ENCODE measurements at places on chromosomes 16 and 17.

DNA sequence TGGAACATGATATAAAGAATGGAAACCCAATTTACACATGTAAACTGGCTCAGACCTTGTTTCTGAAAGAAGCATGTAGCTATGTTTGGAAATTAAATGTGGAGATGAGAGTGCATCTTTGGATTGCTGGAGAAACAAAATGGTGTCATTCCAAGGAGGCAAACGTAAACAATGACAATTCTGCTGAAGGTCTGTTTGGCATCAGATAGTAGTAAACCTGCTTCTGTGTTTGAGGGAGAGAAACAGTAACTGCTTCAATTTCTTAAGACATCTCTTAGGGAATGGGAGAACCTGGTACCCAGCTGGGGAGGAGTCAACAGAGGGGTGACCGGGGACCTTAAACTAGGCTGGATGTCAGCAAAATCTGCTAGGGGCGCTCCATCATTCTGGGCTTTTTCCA, 23.5 kb downstream of the GPRC5B start:
- no peak for DNase-seq

- DNase-seq: no peak
Measured at GRCh38 chr17:17180141-17180603, 26.0 kb downstream of the PLD6 start.

DNA sequence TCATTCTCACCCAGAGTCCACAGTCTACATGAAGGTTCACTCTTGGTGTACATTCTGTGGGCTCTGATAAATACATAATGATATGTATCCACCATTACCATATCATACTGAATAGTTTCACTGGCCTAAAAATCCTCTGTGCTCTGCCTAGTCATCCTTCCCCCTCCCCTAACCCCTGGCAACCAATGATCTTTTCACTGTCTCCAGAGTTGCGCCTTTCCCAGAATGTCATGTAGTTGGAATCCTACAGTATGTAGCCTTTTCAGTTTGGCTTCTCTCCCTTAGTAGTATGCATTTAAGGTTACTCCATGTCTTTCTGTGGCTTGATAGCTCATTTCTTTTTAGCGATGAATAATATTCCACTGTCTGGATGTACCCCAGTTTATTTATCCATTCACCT, 101.3 kb downstream of the NOG start:
- no peak for DNase-seq

DNA sequence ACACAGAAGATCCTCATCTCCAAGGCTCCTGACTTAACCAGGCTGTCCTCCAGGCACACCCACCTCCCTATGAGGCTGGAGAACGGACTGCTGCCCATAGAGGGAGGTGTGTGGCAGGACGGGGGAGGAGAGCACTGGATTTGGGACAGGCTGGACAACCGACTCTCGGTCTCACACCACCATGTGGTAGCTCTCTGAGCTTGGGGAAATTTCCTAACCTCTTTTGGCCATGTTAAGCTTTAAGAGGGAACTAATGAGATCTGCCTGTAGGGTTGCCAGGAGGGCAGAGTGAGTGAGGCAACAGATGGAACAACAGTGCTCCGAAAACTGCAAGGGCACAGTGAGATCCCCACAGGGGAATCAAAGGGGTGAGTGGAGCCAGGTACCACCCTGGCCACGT, 32.7 kb downstream of the RHBDL3 start:
- DNase-seq: no peak

- DNase-seq: no peak
Measured at GRCh38 chr16:75476817-75477216, 12.3 kb upstream of the TMEM170A start.

DNA sequence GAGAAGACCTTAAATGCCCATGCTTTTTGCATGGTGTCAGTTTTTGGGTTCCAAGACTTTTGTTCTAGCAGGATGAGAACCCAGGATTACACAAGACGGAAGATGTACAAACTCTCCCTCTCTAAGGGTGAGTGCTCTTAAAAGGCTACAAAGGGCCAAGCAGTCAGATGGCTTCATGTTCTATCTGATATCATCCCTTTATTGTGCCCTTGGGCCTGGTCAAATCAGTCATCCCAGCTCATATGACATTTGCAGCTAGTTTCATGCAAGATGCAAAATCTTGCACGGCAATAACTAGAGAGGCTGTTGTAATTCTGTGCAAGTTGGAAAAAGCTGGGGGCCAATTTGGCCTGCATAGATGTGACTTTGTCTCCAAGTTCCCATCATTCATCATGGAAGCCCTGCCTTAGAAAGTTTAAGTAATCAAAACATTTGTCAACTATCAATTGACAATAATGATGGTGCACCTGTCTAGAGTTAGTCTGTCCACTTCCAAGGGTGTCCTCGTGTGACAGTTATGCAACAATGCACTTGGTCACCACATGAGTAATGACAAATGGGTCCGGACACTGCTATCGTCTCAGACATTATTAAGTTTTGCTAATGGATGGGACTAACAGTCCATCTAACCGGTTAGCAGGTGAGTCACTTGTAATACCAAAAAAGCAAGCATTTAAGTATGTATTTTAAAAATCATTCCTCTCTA, 58.6 kb upstream of the ZFHX3 start:
- no peak for DNase-seq

GRCh38 chr16:48862087-48862532, 252.1 kb upstream of the N4BP1 start:
- no peak for DNase-seq

DNA sequence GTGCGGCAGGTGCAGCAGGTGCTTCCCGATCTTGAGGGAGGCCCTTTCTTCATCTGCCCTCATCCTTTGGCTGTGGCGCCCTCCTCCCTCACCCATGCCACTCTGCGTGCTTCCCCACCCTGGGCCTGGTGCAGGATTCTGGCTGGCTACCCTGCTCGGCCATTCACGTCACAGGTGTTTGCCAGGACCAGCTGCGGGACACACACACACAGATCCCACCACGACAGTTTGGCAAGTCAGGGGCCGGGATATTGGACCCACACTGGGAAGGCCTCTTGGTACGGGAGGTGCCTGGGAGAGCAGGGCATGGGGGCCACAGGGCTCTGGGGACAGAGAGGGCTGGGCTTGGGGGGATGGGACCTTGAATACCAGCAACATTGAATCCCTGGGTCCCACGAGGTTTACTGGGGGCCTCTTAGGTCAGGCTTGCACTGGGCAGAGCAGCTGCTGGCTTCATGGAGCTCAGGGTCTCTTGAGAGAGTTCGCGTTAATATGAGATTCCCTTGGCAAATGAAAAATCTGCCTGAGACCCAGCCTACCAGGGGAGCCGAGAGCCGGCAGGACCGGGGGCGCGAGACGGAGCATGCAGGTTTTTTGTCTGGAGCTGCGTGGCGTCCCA, 15.1 kb downstream of the ADCY7 start:
- no peak for DNase-seq

DNA sequence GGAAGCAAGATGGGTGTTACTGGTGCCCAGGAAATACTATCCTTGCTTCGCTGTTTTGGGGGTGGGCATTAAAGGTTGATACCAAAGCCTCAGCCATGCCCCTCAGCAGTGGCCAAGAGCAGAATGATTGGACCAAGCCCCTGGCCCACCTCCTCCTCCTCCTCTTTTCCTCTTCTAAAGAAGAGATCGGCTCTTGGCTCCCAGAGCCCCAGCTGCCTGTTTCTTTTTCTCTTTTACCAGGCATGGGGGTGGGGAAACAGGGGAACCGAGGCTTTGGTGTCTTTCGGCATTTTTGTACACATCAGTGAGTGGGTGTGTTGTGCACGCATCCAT, 5.8 kb downstream of the THRA start:
- DNase-seq: no peak

GRCh38 chr17:48586355-48587258, 3.4 kb downstream of the HOXB3 start:
- peak; percentile 55 for DNase-seq

DNA sequence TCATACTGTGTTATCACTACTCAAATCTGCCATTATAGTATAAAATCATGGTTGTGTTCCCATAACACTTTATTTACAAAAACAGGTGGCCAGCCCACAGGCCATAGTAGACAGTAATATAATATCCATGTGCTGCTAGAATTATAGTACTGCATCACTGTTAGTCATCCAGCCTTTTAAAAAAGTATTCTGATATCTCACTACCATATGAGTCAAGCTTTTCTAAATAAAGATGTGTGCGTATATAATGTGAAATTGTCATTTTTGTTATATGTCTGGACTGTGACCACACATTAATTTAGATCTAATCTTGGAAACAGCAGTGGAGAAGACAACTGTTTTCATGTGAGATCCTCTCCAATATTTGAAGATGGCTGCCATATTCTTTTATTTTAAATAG, 1049.1 kb upstream of the GOT2 start:
- DNase-seq: no peak
